ENCODE measurements at places on chromosomes 6 and 20.
A peak's percentile ranks its signal among the peaks of the same experiment; 100 is the strongest.

GRCh38 chr20:5153612-5154542 lies 27.1 kb downstream of the CDS2 start:
- DNase-seq: no peak

DNA sequence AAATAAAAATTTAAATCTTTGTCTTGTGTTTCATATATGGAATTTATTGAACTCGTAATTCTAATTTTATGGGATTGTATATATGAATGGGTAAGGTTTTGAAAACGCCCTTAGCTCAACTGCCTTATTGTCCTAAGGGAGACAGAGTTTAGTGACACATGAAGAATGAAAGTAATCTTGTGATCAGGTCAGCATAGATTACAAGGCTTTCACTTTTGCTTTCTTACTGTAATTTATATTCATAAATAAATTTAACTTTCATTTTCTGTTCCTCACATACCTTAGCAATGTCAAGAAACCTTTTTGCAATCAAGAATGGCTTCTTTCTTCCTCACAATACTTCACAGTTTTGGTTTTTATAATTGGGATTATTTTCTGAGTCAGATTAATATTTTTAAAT lies 14.4 kb downstream of the KPNA5 start:
- no peak for DNase-seq

GRCh38 chr6:108751851-108752732 lies 96.1 kb upstream of the ARMC2 start:
- DNase-seq: no peak

DNA sequence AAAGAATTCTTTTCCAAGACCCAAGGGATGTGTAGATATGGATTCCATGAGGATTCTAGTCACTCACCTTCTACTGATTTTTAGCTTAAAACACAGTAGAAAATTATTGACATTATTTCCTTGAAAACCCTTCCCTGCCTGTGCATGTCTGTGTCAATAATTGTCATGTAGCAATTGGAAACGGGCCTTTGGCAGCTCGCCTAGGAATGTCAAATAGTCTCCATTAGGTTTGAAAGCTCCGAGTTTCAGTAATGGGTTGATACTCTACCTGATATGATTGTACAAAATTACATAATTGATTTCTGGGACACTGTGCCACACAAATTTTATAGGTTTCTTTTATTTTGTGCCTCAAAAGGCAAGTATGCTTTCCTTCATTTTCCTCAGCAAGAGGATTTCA lies 515.2 kb upstream of the ARID1B start:
- no peak for DNase-seq

DNA sequence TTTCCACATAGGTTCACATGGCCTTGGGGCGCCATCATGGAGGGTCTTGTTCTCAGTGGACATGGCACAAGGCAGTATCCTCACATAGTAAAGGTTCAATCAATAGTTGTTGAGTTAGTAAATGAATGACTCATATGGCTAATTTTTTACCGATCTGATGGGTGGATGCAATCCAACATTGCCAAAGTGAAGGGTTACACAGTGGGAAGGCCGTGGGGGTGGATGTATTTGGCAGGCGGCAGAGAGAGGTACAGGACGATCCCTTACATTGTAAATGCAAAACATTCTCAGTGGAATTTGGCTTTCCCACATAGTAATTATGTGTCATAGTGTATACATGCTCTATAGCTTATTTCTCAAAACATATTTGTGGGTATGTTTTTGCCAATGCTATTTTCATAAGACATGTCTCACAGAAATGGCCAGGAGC lies 21.0 kb upstream of the PDE7B start:
- DNase-seq: peak; percentile 4

GRCh38 chr6:148157841-148158240 lies 184.8 kb upstream of the SASH1 start:
- no peak for DNase-seq

DNA sequence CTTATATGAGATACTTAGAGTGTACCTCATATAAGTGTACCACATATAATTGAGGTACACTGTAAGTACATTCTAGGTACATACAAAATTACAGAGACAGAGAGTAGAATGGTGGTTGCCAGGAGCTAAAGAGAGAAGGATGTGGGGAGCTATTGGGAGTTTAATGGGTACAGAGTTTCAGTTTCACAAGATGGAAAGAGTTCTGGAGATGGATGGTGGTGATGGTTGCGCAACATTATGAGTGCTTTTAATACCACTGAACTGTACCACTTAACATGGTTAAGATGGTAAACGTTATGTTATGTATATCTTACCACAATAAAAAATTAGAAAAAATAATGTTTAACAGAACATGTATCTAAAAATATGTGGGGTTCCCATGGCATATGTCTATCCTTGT lies 69.4 kb downstream of the PRND start:
- DNase-seq: no peak

- no peak for DNase-seq
Observed at GRCh38 chr6:33128318-33128717, 52.5 kb downstream of the HLA-DPB1 start.

DNA sequence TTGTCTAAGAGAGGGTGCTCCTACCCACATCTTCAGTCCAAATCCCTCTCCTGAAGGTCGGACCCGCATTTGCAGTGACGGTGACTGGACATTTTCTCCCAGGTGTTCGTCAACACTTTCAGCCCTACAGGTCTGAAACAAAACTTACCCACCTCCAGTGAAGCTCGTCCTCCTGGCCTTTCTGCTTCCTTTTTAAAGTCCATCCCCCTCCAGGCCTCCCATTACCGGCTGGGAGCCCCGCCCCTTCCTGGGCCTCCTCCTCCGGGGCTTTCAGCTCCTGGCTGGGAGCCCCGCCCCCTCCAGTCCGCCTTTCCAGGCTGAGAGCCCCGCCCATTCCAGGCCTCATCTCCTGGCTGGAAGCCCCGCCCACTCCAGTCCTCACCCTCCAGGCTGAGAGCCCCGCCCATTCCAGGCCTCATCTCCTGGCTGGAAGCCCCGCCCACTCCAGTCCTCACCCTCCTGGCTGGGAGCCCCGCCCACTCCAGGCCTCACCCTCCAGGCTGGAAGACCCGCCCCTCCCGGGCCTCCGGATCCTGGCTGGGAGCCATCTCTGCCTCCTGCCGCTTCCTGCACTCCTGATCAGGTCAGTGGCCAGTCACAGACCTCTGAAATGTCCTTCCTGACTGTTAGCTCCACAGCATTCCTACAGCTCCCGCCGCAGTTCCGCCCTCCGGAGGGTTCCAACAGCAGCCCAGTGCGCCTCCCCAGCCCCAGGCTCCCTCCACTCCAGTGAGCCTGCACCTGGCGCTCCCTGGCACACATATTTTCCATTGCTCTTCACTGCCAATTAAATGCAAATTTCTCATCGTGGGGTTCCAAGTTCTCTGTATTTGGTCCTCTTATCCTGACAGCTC lies 98.5 kb downstream of the LY86 start:
- DNase-seq: no peak

All from hepatic stellate cell (primary cell).